ENCODE measurements at places on chromosomes 16 and 17.
A peak's percentile ranks its signal among the peaks of the same experiment; 100 is the strongest.

GRCh38 chr16:26078716-26079355 is 387.1 kb downstream of the HS3ST4 start:
- no peak for DNase-seq

DNA sequence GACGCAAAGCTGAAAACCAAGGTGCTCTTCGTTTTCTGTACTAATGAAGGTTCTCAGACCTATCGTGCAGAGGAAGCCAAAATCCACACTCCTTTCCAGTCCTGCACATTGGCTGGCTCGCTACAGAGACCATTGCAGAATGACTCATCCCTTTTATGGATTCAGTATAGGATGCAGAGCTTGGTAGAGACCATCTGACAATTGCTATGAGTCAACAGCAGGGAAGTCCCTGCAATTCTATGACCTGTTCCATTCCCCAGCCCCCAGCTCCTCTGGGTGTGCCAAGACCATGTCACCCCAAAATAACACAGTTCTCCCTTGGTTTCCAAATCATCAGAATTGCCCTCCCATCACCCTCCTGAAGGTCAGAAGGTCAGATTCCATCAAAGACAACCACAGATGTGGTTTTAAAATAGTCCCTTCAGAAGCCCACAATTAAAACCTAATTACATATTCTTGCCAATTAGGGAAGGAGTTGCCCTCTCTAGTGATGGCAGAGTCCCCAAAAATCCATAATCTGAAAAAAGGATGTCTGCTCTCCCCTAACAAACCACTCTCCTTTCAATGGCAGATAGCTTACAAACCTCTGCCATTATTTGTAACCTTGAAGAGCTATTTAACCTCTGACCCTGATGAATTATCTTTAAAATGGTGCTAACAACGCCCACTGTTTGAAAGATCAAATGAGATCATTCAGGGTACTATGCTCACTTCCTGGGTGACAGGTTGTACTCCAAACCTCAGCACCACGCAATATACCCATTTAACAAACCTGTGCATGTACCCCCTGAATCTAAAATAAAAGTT is 108.2 kb upstream of the RBBP6 start:
- DNase-seq = no peak

GRCh38 chr16:1424028-1424427 is 3.5 kb upstream of the UQCC4 start:
- DNase-seq = no peak

- DNase-seq = no peak
These were observed 120.1 kb downstream of the SLC39A11 start for GRCh38 chr17:72972263-72972951.

DNA sequence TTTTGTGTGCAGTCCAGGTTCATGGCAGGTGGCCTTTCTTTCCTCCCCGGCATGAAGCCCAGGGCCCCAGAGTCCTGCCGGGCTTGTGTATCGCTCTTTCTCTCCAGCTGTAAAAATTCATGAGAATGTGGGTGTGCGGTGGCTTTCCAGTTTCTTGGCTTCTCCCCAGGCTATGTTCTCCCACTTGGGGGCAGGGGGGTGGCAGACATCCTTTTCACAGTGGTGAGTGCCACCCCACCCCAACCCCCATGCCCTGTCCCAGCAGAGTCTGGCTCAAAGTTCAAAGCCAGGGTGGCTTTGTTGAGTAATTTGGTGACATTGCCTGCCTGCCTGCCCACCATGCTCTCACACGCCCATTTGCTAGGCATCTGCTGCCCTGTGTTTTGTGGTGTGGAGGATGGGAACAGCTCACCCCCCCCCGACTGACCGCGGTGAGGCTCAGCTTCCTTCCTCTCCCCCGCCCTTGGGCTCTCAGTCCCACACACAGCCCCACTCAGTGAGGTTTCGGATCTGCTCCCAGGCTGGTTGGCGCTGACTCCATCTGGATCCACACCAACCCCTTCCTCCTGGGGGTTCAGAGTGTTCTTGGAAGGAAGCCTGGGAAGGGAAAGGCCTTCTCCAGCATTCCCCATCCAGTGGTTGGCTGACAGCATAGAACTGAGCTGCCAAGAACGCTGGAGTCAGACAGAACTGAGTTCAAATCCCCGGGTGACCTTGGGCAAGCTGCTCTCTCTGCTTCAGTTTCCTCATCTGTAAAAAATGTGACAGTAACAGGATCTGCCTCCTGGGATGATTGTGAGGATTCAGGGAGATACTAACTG is 36.0 kb downstream of the CHD9 start:
- no peak for DNase-seq

DNA sequence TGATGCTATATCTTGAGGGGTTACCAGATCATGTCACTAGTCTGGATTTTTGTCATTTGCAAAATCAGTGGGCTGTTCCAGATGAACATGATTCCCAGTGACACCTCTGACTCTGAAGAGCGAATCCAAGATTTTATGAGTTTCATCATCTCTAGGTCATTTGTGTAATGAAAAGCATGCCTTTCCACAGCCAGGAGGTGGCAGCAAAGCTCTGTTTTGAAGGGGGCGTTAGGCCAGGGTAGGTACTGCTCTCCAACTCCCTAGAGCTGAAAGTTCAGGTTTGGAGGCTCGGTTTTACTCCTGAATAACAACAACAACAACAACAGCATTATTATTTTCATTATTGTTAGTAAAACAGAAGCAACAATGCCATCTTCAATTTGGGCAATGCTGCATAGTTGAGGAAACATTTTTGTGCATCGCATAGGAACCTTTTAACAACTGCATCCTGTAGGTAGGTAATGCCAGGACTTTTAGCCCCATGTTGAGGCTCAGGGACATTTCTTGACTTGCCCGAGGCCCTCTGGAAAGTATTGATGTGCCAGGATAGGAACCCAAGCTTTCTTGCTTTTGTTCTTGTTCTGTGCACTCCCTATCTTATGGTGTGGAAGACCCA is 77.0 kb downstream of the MYH13 start:
- no peak for DNase-seq

GRCh38 chr16:5069048-5069447 is 2.6 kb upstream of the ALG1 start:
- DNase-seq = no peak

DNA sequence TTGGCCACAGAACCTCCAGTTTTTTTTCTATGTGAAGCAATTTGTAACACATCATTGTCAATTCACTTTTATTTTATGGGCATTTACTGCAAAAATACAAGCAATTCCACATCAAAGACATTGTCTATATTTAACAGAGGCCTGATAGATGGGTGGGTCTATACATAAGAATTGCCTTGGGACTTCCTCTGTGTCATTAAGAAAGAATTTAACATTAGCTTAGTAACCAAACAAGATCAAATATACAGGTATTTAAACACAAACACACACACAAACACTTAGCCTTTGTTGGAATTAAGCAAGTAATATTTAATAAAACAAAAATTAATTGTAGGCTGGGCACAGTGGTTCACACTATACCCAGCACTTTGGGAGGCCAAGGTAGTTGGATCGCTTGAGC is 4.3 kb upstream of the PITPNC1 start:
- DNase-seq = no peak

GRCh38 chr17:31067691-31068184 is 27.0 kb upstream of the NF1 start:
- no peak for DNase-seq

- no peak for DNase-seq
These were observed 119.8 kb upstream of the CDH13 start for GRCh38 chr16:82506692-82507670.

DNA sequence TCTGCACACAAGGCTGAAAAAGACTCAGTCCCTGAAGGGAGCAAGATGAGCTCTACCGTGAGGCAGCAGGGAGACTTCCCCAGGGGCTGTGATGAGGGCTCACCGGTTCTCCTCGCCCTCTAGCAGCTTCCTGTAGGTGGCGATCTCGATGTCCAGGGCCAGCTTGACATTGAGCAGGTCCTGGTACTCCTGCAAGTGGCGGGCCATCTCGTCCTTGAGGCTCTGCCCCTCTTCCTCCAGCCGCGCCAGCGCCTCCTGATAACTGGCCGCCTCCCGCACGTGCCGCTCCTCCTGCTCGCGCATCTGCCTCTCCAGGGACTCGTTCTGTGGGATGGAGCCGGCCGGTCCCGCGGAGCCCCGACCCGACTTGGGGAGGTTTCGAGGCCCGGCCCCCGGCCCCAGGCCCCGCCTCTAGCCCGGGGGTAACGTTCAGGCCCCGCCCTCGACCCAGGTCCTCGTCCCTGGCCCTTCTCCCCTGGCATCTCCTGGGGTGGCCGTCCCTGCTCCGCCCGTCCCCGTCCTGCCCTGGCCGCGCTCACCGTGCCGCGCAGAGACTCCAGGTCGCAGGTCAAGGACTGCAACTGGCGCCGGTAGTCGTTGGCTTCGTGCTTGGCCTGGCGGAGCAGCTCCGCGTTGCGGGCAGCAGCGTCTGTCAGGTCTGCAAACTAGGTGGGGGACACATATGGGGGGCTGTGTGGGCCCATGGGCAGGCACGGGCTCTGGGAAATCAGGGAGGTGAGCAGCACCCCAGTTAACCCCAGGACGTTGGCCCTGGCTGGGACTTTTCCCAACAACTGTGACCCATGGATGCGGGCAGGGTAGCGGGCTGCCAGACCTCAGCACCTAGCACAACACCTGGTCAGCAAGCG is 3.9 kb downstream of the GFAP start:
- peak; percentile 31 for DNase-seq

DNA sequence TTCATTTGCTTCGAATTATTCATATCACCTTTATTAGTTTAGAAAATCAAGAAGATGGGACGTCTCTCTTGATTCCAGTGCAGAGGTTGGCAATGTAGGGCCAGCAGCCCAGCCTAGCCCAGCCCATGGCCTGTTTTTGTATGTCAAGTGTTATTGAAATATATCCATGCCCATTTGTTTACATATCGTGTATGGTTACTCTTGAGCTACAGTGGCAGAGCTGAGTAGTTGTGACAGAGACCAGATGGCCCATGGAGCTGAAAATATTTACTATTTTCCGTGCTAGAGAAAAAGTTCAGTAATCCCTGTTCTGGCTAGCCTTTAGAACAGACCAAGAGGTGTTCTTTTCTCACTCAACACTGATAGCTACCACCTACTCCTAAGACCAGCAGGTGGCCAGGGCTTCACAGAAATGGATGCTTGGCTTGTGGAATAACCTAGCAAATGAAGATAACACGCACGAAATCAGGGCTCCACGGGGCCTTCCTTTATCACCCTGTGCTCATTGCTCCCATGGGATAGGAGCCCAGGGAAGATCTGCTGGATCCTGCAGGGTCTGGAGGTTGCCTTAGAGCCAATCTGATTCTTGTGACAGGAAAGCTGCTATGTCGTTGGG is 123.2 kb upstream of the ANKFN1 start:
- DNase-seq = no peak

GRCh38 chr16:67000384-67001351 is 12.3 kb downstream of the CES4A start:
- no peak for DNase-seq

DNA sequence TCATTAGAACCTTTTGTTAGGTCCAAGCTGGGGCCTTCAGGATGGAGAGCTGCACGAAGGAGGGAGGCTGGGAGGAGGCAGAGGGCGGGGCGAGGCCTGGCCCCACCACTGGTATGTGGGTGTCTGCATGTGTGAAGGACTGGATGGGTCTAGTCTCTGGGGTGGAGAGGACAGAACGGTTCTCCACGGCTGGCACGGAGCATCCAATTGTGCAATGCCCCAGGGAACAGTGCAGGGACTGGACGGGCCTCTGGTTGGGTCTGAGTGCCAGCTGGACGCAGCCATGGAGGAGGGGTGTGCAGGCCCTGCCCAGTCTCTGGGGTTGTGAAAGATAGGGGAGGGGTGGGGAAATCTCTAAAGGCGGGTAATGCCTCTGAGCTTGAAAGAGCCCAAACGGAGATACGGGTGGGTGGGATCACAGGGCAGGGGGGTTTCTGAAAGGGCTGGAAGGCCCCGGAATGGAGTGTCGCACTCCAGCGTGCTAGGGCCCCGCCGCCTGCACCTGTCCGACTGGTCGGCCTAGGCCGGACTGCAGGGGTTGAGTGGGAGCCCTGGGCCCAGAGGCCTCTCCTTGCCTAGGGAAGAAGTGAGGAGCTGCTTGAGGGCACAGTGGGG is 1.6 kb downstream of the PPL start:
- no peak for DNase-seq

- no peak for DNase-seq
These were observed 13.3 kb downstream of the FAM20A start for GRCh38 chr17:68587847-68588246.

DNA sequence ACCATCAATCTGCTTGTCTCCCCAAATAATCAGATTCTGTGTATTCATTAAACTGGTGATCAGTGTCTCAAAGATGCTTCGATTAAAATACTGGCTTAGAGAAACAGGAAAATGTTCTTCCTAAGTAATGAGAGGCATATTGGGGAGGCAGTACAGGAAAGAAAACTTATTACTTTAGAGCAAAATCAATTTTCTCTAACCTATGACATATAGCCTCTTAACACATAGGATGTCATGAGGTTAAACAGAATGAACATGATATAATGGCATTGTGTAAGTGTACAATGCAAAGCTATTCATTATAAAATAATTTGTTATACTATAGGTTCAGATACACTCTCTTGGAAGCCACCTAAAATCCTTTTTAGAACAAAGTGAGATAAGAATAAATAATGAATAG is 819.3 kb downstream of the KCNJ2 start:
- DNase-seq = no peak

DNA sequence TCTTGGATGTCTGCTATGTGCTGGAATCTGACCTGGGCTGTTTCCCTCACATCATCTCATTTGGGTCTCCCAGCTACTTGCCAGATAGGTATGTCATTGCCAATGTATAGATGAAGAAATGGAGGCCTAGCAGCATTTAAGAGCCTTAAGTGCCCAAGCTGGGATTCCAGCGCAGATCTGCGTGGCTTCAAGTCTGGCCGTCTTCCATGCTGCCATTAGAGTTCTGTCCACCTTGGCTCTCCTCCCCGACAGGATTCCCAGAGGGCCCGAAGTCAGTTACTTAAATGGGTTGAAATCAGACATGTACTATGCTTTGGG is 33.0 kb upstream of the CCR7 start:
- DNase-seq = no peak

GRCh38 chr16:23514381-23515152 is 4.3 kb upstream of the GGA2 start:
- no peak for DNase-seq

GRCh38 chr16:16157166-16157565 is 66.1 kb downstream of the ABCC6 start:
- no peak for DNase-seq

DNA sequence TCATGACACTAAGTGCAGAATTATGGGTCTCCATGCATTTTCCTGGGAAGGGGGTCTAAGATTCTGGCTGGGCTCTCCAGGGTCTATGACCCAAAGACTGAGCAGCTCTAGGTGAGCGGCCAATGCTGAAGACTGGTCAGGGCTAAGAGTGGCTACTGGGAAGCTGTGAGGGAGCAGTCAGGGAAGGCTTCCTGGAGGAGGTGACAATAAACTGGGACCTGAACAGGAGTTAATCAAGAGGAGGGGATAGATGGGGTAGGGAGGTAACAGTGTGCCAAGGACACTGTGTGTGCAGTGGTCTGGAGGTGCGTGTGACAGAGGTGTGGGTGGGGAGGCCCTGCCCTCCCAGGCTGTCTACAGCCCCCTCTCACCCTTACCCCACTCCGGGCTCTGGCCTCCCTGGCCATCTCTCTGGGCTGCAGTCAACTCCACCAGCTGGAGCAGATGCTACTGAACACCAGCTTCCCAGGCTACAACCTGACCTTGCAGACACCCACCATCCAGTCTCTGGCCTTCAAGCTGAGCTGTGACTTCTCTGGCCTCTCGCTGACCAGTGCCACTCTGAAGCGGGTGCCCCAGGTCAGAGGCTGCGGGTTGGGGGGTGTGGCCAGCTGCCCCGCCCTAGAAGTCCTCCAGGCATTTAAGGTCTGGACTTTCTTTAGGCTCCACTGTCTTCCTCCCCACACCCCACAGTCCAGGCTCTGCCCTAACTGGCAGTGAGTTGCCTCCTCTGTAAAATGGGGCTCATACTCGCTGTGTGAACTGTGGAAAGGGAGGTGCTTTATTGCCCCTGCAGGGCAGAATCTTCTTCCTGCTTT is 20.4 kb downstream of the ADGRG5 start:
- DNase-seq = no peak

Data from stimulated activated CD8-positive, alpha-beta memory T cell treated with anti-CD3 and anti-CD28 coated beads, Interleukin-4, amount 100 ng/mL, for 1 hour (primary cell).